Endodermal cell (in vitro differentiated cells): ENCODE measurements at places on chromosomes 2 and 18. TPM values are rescaled to one million over a fixed set of nuclear protein-coding genes. Genes with fewer than 3 reads are reported as not detected.

DNA sequence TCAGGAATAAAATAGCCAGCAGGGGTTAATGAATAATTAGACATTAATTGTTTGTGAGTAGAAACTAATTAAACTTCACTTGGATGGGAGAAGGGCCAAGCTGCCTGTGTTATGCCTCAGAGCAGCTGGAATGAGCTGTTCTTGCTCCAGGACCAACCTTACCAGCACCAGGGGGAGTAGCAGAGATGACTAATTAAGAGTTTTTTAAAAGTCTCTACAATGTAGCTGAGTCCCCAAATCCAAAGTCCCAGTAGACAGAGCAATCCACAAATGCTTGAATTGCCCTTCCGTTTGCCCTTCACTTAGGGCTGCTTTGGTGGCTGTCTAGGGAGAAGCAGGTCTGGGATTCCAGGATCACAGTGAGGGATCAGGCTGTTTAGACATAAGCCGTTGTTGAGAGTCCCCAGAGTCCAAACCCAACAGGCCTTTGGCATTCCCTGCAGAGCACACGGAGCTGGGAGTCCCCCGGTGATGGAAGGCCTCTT lies 59.4 kb downstream of the RHOB start:
- no peak for DNase-seq

DNA sequence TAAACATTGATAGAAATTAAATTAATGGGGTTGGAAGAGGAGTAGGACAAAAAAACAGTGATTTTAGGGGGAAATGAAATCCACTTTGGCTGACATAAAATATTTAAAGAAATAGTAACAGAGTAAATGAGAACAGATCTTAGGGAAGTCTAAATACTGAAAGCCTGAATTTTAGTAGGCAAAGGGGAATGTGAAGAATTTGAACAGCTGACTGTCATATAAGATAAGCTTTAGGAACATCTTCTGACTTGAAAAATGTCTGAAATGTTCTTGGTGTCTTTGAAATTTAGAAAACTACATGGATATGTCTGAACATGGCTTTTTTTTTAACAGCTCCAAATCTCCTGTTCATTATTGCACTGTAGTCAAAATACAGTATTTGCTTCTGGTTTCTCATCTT lies 150.3 kb downstream of the CALCRL start:
- DNase-seq, result no peak

DNA sequence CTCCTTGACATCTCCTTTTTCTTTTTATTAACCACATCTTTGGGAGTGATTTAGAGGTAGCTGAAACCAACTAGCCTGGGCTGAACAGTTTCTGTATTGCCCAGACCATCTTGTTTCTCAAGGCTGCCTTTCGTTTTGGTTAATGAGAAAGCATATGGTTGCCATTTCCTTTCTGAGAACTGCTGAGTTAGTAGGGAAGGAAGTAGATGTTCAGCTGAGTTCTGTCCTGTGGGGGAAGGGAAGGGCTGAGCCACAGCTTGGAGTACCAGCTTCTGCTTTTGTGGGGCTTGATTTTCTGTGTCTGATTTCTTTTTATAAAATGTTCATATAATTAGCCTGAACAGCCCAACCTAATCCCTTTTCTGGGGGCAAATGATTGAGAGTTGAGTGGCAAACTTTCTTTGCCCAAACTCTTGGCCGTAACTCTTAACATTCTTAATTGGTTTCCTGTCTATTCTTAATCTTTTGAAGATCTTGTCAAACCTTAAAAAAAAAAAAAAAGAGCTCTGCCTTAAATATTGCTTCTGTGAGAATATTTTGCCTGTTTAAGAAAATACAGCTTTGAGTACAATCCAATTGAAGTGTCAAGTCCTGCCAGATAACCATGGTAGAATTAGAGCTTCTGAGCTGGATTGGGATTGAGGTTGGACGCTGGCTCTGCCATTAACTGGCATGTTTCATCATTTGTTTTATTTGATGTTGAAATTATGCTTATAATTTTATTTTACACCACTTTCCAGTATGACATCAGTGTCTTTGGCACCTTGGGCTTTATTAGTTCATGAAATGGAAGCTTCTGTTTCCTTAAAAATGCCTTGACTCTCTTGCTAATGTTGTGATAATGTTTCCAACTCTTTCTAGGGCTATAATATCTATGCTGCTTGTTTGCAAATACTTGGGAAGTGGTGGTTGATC lies 1.9 kb upstream of the NABP1 start:
- no peak for DNase-seq

DNA sequence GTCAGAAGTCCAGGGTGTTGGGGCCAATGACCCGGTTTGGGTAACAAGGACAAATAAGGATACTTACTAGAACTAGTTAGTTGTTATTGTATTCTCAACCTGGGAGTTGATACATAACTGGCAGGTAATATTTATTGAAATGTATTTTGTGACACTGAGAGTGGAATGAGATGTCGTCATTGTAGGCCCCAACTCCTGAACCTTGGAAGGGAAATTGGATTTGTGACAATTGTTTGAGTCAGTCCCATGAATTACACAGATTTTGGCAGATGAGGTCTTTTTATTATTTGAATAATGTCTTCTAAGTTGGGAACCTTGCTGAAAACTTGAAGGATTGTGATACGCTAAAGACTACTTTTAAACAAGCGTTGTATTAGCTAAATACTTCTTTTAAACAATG lies 5.1 kb downstream of the TIMM21 start:
- no peak for DNase-seq

FLACC1 gene
- 0.79 and 1.1 TPM in 2 replicates for total RNA-seq

TMEM237 gene
- 39.7 and 40.3 TPM in 2 replicates for total RNA-seq

- no peak for DNase-seq
Observed at GRCh38 chr18:32389858-32390257, 80.8 kb downstream of the GAREM1 start.

- DNase-seq, result peak; percentile 56
Observed at GRCh38 chr2:136985044-136985443, 219.7 kb downstream of the THSD7B start.

DNA sequence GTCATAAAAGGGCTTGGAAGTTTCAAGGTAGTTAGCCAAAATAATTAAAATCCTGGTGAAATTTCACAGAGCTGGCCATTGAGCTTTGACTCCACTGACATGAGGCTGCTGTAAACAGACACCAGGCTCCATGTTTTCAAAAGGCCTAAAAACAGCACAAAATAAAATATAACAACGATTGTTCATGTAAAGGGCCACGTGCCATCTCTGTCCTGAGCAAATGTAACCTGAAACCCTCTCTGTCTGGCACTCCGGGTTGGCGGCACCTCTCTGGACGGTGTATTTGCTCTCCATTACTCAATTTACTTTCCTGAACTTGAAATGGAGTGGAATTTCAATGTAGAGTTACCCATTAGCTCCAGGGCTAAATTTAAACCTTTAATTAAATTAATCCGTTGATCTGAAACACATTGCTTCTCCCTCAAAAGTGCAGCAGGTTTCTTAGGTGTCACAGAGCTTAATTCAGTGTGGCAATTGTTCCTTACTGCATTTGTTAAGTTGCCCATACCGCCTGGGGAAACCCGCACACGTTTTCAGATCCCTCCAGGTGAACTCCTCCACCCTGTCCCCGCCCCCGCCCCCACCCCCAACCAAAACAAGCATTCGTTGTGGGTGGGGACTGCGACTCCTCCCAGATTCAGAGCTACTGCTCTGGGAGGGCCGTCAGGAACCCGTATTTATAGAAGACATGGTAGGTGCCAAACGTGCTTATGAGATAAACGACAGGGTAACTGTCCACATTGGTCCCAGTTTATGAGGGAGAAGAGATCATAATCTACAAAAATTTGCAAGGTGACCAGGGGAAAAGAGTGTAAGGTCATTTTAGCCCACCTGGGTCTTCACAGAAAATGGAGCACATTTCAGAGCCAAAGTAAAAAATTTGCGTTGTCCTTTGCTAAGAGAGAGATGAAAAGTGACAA lies 1.2 kb upstream of the CABLES1 start:
- DNase-seq, result peak; percentile 96

MC2R gene
- total RNA-seq, result not detected in 3 replicates

GRCh38 chr2:37205689-37206341 lies 9.5 kb downstream of the CEBPZOS start:
- DNase-seq, result peak; percentile 80

GRCh38 chr2:70733646-70734180 lies 34.3 kb downstream of the ADD2 start:
- DNase-seq, result no peak

SRD5A2 gene
- total RNA-seq, result 0.05 TPM in 1 of 2 replicates, not detected in the other

AQP4 gene
- total RNA-seq, result 10.2 to 15.1 TPM (median 12.8 TPM) in 3 replicates

TFCP2L1 gene
- total RNA-seq, result 2.4 to 3.7 TPM (median 3.3 TPM) in 3 replicates

DNA sequence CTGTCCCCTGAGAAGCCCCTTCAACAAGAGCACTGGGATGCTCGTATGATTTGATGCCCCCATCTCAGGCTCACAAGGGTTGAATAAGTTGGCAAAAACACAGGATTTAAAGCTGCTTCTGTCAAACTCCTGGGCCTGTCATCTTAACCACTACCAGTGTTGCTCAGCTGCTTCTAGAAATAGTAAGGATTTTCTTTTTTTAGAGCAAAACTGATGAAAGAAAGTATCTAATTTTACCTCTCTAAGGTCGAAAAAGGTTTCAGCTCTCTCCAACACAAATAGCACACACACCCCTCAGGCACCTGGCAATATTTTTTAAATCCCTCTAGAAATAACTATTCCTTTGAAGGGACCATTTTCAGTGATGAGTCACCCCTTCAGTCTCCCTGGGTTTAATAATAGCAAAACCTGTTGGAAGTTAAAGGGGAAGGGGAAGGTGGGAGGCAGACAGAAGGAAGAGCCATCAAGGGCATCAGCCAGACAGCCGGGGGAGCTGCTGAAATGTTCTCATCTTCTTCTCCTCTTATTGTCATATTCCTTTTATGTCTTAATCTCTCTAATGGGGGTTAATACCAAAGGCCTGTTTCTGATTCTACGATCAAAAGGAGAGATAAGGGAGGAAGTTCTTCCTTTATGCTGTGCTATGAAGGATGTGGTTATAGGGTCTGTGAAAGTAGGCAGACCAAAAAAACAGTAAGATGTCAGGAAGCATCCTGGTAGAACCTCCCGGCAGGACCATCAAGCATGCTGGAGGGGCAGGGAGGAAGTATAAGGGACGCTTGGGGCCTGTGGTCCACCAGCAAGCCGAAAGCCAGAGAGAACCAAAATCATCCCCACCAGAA lies 31.9 kb upstream of the SLC35G4 start:
- DNase-seq, result no peak

RNF152 gene
- total RNA-seq, result 81.8 and 90.8 TPM in 2 replicates

DNA sequence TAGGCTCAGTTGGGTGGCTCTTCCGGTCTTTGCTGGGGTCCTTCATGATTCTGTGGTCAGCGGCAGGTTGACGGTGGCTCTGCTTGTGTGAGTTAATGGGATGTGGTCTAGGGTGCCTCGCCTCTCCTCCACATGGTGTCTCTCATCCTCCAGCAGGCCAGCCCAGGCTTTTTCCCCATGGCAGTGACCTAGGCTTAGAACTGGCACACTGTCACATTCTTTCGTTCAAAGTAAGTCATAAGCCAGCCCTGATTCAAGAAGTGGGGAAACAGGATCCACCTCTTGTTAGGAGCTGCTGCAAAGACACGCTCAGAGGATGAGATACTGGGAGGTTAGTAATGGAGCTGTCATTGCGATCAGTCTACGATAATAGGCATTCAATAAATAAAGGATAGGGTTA lies 46.0 kb upstream of the CTIF start:
- no peak for DNase-seq

SERPINB12 gene
- total RNA-seq, result not detected in 3 replicates

DNA sequence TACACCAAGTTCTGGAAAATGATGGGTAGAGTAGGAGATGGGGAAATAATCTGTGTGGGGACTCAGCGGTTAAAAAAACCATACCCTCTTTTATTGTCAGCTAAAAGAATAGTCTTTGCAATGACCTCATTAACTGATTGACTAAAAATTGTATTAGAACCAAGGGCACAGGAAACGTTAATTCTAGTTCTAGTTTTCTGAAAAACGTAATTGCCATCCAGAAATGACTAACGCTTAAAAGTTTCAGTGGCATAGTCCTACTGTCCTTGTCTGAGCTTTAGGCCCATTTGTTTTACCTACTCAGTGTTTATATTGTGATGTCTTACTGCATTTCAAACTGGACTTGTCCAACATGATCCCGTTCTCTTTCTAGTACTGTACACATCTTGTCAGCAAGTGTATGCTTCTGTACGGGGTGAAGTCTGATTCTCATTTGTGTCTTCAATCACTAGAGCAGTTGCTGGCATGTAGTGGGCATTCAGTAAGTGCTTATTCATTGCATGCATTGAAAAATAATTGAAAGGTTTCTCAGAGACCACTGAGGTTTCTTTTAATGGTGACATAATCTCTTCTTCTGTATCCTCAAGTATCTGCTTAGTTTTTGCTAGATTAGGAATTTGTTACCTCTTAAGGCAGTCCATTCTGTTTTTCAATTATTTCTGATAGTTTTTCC lies 81.5 kb downstream of the ZNF407 start:
- DNase-seq, result no peak

MRO gene
- total RNA-seq, result 0.20 and 0.35 TPM in 2 replicates

DNA sequence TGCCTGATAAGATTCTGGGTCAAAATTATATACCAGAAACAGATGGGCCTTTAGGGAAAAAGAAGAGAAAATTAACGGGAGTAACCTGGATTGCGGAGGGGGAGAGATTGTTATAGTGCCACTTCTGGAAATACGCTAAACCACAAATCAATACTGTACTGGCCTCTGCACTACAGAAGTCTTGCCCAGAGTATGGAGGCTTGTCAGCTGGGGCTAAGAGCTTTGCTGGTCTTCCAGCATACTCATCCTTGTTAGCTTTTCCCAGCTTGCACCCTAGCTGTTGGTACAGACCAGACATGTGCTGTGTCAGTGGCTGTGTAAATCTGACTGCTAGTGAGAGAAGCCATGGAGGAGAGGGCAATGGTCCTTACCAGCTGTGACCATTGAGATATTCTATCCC lies 8.9 kb downstream of the AGBL5 start:
- no peak for DNase-seq

RNF25 gene
- 19.0 to 24.5 TPM (median 21.6 TPM) in 3 replicates for total RNA-seq

STPG4 gene
- total RNA-seq, result 0.40 to 0.42 TPM (median 0.42 TPM) in 3 replicates

- DNase-seq, result no peak
Observed at GRCh38 chr2:79139423-79139822, 19.1 kb downstream of the REG1A start.

- no peak for DNase-seq
Observed at GRCh38 chr2:241896746-241897201, 27.2 kb downstream of the RTP5 start.

DNA sequence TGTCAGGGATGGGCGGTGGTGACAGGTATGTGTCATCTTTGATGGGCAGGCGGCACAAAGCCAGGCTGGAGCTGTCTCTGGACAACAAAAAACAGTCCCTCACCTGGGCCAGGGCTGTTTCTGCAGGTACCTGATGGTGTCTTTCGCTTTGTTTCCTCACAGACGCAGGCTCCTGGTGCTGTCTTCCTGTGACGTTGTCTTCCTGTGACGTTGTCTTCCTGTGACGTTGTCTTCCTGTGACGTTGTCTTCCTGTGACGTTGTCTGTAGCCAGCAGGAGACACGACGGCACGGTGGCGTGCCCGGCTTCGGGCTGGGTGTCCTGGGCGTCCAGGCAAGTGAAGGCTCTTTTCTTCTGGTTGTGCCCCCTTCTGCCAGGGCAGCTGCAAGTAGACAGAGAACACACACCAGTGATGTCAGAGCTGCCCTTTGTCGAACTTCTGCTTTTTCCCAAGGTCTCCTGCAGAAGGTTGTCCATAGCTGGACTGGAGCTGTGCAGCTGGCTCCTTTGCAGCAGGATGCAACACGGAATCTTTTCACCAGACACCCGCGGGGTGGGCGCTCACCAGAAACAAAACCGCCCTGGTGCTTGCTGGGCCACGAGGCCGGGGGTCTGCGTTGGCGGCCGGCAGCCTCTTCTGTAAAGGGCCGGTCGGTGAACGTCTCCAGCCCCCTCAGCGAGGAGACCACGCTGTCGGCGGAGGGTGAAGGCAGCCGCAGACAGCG lies 21.1 kb downstream of the GPR35 start:
- peak; percentile 24 for DNase-seq

SH3RF3 gene
- 0.99 to 1.5 TPM (median 1.4 TPM) in 3 replicates for total RNA-seq

SNTG2 gene
- total RNA-seq, result 11.6 and 11.9 TPM in 2 replicates
